ENCODE measurements at places on chromosomes 4 and X.

- no peak for DNase-seq
Measured at GRCh38 chr4:13515268-13515667, 29.0 kb downstream of the NKX3-2 start.

DNA sequence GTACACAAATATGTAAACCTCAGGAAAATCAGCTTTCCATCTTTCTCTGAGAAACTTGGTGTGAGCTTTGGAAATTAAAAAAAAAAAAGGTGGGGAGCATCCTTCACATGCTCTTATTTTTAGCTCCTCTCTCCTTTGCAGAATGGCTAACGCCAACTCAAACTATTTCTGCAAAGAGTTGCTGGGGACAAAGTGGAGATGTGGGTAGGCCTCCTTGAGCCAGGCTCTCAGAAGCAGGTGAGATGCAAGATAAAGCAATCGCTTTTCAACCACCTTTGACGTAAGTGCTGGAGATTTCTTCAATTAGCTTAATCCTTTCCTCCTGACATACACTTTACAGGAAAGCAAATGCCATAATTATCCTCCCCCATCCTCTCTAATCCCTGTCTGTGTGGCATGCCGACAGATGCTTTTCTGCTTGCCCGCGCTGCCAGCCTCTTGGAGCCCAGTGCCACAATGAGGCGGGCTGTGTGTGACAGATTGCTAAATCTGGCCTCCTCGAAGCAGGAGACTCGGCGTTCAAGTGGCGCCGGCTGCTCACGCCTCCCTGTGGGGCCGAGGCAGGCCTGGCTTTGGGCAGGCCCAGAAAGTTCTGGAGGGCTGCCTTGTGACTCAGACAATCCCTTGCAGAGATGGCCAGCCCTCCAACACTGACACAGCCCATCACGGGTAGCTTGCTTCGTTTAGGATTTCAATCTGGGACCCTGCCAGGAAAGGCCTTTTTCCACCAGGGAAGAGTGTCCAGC, 64.9 kb upstream of the SOD3 start:
- no peak for DNase-seq

GRCh38 chrX:28997706-28998463, 410.6 kb downstream of the IL1RAPL1 start:
- no peak for DNase-seq

DNA sequence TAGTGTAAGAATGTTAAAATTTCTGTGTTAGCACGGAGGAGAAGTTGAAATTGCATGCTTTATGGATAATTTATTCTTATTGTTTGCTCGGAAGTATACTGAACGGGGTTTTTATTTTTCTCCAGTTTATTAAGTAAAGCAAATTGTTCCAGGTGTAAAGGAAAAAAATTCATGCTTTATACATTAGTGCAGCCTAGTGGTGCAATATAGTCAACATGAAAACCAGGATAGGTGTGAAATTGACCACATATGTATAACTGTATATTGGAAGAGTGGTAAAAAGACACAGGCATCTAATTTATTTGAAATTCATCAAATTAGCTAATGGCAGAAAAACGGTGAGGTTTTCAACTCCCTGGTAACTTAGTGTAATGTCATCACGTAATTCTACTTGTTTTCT, 959 bp downstream of the BRS3 start:
- no peak for DNase-seq

GRCh38 chr4:64417974-64418373, 8.7 kb upstream of the TECRL start:
- no peak for DNase-seq

DNA sequence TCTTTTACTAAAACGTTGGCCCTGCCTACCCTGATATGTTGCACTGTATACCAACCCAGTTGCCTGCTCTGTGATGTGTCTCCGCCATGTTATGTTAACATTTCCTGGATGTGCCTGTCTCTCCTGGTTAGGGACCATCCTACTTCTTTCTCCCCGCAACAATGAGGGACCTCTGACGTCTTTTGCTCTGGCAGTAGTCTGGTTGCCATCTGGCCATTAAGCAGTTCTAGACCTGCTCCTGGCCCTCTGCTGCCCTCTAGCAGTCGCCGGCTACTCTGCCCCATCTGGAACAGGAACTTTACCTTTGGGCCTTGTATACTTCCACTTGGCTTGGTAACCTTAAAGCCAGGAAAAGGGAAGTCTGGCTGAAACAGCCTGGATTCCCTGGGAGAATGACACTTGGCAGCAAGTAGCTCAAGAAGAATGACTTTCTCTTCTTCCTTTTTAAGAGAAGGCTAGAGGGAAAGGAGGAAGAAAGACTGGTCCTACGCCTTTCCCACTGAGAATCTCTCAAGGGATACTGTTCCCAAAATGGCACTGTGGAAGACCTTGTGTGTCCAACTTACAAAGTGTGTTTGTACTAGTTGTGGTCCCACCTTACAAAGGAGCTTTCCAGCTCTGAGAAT, 63.5 kb downstream of the GPC3 start:
- DNase-seq = no peak

DNA sequence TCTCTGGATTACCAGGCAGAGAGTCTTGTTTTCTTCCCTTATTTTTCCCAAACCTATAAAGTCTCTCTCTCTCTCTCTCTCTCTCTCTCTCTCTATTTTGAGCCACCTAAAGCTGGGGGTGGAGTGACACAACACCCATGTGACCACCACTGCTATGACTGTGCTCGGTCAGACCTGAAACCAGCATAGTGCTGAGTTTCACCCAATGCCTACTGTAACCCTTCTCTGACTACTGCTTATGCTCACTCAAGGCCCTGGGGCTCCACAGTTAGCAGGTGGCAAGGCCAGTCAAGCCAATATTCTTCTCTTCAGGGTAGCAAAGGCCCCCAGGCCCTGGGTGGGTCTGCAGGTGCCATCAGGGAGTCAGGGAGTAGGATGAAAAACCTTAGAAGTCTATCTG, 114.7 kb upstream of the ARMCX2 start:
- DNase-seq = no peak

GRCh38 chrX:69961365-69962072, 88.2 kb downstream of the AWAT2 start:
- DNase-seq = no peak

GRCh38 chr4:6280365-6280996, 10.8 kb downstream of the WFS1 start:
- no peak for DNase-seq

- DNase-seq = no peak
Measured at GRCh38 chrX:129954804-129955203, 27.6 kb upstream of the BCORL1 start.

DNA sequence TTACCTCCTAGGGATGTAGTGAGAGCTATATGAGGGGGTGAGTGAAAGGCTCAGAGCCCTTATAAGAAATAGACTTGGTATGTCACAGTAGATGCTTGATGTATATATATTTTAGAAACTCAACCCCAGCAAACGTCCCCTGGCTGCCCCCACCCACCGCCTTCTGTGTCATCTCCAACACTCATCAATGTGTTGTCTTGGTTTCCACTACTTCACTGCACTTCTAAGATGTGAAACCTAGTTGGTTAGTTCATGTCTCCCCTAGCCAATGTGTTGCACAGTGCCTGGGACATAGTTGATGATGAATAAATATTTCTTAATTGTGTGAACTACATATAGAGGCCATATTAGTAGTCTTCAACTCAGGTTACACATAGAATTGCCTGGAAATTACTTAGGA, 4.4 kb downstream of the FGFBP2 start:
- DNase-seq = no peak

DNA sequence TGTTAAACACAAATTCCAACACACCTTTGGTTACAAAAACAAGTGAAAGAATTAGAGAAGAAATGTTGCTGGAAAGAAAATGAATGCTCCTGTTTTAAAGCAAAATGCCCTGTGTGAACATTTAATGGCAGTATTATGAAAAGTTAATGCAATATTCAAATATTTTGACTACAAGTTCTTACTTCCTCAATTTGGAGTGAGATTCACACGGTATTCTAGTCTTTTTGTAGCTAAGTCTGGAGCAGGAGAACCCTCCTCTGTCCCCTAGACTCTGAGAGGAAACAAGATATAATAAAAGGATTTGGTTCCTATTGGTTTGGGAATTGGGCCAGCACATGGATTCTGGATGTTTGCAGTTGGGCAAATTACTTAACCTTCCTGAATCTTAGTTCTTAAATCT, 12.7 kb downstream of the MAD2L1 start:
- DNase-seq = no peak

Measured in NCI-H2081 treated with DMSO at 0.1 percent for 48 hours (cell line).